Thoracic aorta (tissue), 2 donors: ENCODE measurements at places on chromosomes 2 and 18. TPM values are rescaled to one million over a fixed set of nuclear protein-coding genes. Genes with fewer than 3 reads are reported as not detected.

The EPB41L3 gene
- total RNA-seq: 77.2 TPM

The LHCGR gene
- total RNA-seq: not detected

DNA sequence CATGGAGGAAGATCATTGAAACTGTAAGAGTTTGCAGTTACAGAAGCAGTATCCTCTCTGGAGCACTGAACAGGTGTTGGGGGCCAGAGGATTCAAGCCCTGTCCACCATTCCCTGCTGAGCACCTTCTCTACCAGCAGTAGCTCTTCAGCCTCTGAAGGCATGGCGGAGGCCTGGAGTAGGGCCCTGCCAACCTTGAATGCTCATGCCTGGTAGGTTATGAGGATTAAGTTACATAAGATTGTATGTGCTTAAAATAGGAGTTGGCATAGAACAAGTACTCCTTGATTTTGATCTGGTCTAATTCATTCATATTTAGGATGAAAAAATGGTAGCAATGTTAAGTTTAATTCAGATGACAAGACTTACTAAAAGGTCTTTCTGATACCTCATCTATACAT lies 40.2 kb downstream of the FMNL2 start:
- H3K27me3 ChIP-seq: no peaks in the 10 kb centered on the region
- H3K4me3 ChIP-seq: no peak overlapping the region
- H3K27ac ChIP-seq: no peak overlapping the region
- peaks cover 20% of the 10 kb centered on the region for H3K4me1 ChIP-seq
- no peaks in the 10 kb centered on the region for H3K36me3 ChIP-seq

DNA sequence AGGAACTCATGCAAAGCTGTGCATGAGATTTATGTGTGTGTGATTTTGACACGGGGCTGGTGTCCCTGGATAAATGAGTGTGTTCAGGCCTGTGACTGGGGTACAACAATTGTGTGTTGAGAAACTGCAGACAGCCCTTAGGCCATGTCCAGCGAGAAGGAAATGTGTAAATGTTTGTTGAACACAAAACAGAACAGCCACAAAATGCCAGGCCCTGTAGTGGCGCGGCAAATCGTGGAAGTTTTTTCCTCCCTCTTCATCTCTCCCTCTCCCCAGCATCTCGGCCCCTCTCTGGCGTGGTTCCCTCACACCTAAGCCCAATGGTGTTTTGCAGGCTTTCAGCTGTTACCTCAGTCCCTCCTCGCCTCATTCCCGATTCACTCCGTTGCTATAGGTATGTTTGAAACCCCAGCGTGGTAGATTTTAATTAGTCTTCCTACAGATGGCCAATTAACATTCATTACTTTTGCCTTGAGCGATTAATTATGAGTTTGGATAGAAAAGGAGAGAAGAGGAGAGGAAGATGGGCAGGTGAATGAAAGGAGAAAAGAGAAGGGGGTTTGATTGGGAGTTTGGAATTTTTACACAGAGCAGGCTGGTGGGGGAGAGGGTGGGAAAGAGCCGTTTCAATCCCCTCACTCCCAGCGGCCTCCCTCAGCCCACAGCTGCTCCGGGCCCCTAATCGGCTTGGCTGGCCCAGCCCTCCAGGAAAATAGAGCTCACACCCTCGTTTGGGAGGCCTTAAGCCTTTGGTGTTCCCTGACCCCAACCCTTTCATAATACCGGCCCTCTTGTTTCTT lies 10.8 kb downstream of the SPR start:
- no peaks in the 10 kb centered on the region for H3K36me3 ChIP-seq
- peaks cover 11% of the 10 kb centered on the region for H3K4me1 ChIP-seq
- H3K4me3 ChIP-seq: no peak overlapping the region
- no peak for DNase-seq
- no peak overlapping the region for H3K27ac ChIP-seq

DNA sequence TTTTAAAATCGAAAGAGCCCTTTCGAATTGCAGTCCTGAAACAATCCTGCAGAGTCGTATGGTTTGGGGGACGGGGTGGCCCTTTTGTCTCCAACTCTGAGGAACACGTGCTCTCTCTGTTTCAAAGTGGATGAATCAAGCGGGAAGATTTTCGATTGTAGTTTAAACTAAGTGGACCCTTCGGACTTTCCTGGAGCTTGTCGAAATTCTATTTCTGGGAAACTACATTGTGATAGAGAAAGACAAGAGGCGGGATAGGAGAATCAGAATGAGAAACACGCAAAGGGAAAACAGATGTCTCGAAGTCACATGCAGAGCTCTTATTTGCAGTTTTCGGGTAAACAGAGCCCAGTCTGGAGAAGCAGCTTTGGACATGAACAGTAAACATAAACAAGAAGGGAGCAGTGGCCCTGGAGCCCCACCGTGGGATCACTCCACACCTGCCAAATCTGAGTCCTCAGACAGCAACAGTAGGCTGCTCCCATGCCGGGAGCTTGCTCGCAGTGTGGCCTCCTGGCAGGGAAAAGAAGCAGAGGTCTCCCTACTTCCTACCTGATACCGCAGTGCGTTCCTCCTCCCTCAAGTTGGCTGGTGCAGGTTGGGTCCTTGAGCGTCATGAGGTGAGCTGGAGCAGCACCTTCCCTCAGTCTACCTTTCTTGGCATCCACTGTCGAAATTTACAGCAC lies 202.4 kb downstream of the SLC4A3 start:
- no peak overlapping the region for H3K4me3 ChIP-seq
- no peaks in the 10 kb centered on the region for H3K27me3 ChIP-seq
- H3K36me3 ChIP-seq: no peaks in the 10 kb centered on the region
- DNase-seq: no peak
- no peak overlapping the region for H3K27ac ChIP-seq
